ENCODE measurements at places on chromosomes 7 and 10. TPM values are rescaled to one million over a fixed set of nuclear protein-coding genes. Genes with fewer than 3 reads are reported as not detected.

The CPXM2 gene
- 11.2 TPM for total RNA-seq

The KIAA1217 gene
- 24.0 TPM for total RNA-seq

- DNase-seq: no peak
Observed at GRCh38 chr10:33428682-33429081, 94.2 kb upstream of the NRP1 start.

DNA sequence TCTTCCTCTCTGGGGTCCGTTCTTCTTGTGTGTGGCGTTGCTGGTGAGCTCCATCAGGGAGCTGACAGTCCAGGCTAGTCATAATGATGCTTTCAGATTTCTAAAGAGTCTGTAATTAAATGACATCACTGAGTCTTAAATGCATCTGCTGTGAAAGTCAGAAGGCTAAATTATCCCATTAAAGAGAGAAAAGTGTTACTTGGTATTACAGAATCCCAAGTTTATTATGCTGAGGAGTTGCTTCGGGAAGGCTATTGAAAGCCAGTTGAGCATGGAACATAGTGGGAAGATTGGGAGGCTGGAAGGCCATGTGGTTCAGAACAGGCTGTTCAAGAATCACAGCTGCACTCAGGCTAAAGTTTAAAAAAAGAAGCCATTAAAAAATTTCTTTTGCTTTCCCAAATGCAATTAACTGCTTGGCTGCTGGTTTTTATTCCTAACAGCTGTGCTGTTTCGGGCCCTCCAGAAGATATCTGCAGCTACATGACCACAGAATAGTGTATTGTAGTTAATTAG, 342.6 kb upstream of the LRGUK start:
- no peak for DNase-seq

- DNase-seq: no peak
Observed at GRCh38 chr7:129053938-129054437, 923 bp downstream of the TNPO3 start.

- no peak for DNase-seq
Observed at GRCh38 chr7:155169498-155170065, 99.5 kb downstream of the HTR5A start.

- no peak for DNase-seq
Observed at GRCh38 chr10:21069278-21069677, 172.2 kb upstream of the NEBL start.

- no peak for DNase-seq
Observed at GRCh38 chr10:66772548-66773471, 153.0 kb upstream of the LRRTM3 start.

The HMX2 gene
- not detected for total RNA-seq

- DNase-seq: no peak
Observed at GRCh38 chr7:21355406-21355874, 72.4 kb upstream of the SP4 start.

The SPDYE16 gene
- total RNA-seq: not detected

- DNase-seq: no peak
Observed at GRCh38 chr10:111739125-111739873, 444.3 kb downstream of the GPAM start.

GRCh38 chr7:4720225-4720624, 38.1 kb downstream of the FOXK1 start:
- no peak for DNase-seq

GRCh38 chr7:107384025-107384424, 85.8 kb upstream of the GPR22 start:
- DNase-seq: no peak

DNA sequence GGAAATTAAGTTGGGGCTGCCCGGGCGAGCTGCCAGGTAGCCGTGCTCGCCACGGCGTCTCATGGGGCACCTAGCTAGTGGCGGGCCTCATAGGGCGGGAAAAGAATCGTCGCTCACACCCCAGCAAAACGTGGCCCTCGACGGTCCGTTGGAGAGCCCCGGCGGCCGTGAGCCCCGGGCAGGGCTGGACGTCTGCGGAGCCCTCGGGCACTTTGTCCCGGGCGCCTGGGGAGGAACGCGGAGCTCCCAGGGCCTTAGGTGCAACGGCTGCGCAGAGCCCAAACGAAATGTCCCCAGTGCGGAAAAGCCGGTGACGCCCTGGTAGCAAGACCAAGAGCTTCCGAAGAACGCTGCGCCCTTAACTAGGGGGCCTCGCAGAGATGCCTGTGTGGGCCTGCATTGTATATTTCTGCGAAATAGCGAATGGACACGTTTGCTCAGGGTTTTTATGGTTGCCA, 866 bp upstream of the SFMBT2 start:
- DNase-seq: no peak

GRCh38 chr10:84660450-84661159, 332.2 kb downstream of the CCSER2 start:
- no peak for DNase-seq

The MRLN gene
- not detected for total RNA-seq

The FAM180A gene
- 25.1 TPM for total RNA-seq

The LAMB1 gene
- total RNA-seq: 55.1 TPM

The SPDYE11 gene
- not detected for total RNA-seq

DNA sequence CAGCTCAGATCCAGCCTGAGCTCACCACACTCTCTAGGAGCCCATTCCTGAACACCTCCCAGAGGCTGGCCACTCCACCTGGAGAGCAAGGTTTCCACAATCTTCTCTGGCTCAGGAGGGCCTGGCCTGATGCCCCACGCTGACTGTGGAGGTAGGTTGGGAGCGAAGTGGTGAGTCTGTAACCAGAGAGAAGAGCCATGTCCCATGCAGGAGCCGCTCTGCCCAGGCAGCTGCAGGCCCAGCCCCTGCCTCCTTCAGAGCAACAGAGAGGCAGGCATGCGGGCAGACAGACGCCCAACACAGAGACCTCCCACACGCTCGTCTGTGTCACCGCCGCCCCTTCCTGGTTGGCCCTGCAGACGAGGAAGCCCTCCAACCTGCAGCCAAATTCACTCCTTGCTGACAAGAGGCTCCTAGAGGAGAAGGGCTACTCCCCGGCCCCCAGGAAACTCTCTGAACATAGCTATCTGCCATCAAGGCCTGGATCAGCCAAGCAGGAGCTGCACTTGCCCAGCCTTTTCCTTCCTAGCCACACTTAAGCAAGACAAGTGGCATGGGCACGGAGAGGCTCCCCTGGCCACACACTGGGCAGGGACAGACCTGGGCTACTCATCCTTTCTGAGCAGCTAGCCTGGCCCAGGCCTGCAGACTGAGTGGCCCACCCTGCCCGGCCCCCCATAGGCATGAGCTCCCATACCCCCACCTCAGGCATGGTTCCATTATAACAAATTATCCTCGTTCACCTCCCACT, 101.9 kb downstream of the GRID1 start:
- peak; percentile 68 for DNase-seq

DNA sequence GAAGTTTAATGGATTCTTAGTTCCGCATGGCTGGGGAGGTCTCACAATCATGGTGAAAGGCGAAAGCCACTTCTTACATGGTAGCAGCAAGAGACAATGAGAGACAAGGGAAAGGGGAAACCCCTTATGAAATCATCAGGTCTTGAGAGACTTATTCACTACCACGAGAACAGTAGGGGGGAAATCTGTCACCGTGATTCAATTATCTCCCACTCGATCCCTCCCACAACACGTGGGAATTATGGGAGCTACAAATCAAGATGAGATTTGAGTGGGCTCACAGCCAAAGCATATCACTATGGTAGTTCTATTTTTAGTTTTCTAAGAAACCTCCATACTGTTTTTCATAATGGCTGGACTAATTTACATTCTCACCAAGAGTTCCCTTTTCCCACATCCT, 36.7 kb downstream of the SPAM1 start:
- DNase-seq: no peak

DNA sequence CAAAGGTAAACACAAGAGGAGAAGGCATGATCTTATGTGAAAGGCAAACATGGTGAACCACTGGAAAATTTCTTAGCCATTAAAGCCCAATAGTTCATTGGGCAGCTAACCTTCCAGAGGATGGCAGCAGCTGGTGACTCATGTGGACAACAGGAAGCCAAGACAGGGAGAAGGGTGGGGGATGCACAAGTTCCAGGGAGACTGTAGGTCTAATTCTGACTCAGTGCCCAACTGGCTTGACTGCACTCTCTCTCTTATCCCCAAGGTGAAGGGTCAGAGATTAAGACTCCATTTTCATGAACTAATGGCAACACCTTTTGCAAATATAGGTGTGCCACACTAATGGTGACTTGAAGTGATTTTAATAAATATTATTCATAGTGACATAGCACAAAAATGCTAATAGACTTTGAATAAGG, 47.9 kb upstream of the SLC35B4 start:
- DNase-seq: no peak

- DNase-seq: peak; percentile 49
Observed at GRCh38 chr10:103543617-103544525, 50.4 kb downstream of the NEURL1 start.

- DNase-seq: peak; percentile 65
Observed at GRCh38 chr7:155996718-155997280, 184.5 kb upstream of the SHH start.

The CDHR3 gene
- 0.62 TPM for total RNA-seq

- DNase-seq: no peak
Observed at GRCh38 chr10:56116684-56117083, 244.4 kb downstream of the ZWINT start.

GRCh38 chr7:105244594-105244993, 144.1 kb downstream of the SRPK2 start:
- peak; percentile 83 for DNase-seq

DNA sequence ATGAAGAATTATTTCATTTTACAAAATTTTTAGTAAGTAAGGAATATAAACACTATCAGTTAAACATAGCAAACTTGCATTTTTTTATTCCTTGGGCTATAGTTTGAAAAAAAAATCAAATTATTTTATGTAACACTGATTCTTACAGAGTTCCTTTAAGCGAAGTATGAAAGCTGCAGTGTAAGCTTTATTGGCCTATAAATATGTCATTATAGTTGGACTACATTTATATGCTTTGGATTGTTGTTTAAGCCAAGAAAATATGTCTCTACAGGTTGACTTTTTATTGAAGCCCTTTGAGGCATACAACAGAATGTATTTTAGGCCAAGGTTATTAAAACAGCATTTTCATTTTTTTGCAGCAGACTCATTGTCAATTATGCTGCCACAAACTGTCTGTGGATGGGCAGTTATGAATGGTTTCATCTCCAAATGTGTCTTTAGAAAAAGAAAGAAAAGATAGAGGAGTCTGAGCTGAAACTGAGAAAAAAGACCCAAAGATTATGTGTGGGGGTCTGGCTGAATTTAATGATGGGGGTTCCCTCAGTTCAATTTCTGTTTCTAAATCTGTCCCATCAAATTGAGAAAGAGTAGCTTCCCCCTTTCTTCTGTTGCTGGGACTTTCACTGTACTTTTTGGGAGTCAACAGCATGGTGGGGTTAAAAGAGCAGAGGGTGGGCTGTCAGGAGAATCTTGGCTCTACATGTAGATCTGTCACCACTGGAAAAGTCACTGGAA, 43.1 kb downstream of the ARID5B start:
- no peak for DNase-seq

The TBC1D12 gene
- 6.3 TPM for total RNA-seq

The TBXAS1 gene
- 4.3 TPM for total RNA-seq

The LARP4B gene
- total RNA-seq: 69.8 TPM

The MMD2 gene
- not detected for total RNA-seq

GRCh38 chr7:139915268-139915863, 86.3 kb downstream of the TBXAS1 start:
- DNase-seq: no peak

The FOXI2 gene
- 0.24 TPM for total RNA-seq

The WDR37 gene
- 28.1 TPM for total RNA-seq

- no peak for DNase-seq
Observed at GRCh38 chr7:106276513-106276912, 8.3 kb downstream of the NAMPT start.

GRCh38 chr10:83516788-83517187, 622.5 kb upstream of the GHITM start:
- no peak for DNase-seq

The CFAP46 gene
- 0.94 TPM for total RNA-seq

The GIMAP7 gene
- 13.0 TPM for total RNA-seq

Measured in cardiac septum (tissue), 1 donor.